ENCODE measurements at places on chromosomes 13 and 19.

GRCh38 chr13:67107979-67108378 lies 122.2 kb downstream of the PCDH9 start:
- DNase-seq, result no peak

DNA sequence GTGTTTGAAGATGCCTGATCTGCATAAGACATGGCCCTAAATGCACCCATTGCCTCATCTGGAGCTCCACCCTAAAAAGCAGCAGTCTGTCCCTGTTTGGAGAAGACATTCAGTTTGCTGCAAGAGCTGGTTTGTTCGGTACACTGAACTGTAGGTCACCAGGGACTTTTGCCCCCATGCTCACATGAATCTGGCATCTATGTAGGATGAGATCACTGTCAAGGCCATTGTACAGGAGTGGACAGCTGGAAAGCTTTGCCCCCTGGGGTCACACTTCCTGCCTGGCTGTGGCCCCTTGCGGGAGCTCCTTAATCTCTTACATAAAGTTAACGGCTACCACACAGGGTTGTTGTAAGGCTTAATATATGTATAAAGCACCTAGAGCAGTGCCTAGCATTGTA lies 73.0 kb downstream of the IPO5 start:
- peak; percentile 42 for DNase-seq

- peak; percentile 21 for DNase-seq
These were observed 73.9 kb downstream of the WTIP start for GRCh38 chr19:34555447-34555846.

DNA sequence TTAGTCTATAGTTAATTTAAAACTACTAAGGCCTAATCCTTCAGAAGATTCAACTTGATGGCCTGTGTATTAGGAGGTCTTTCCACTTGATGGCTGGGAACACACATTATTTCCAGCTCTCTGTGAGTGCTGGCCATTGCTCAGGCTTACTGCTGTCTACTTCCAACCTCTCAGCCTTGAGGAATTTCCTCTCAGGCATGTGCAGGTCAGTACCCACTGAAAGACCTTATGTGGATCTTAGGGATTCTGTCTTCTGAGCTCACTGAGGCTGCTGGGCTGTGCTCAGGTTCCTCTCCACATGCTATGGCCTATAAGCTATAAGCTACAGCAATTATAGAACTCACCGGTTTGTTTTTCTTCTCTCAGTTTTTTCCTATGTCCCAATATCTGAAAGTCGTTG lies 11.6 kb upstream of the UFM1 start:
- DNase-seq, result no peak

DNA sequence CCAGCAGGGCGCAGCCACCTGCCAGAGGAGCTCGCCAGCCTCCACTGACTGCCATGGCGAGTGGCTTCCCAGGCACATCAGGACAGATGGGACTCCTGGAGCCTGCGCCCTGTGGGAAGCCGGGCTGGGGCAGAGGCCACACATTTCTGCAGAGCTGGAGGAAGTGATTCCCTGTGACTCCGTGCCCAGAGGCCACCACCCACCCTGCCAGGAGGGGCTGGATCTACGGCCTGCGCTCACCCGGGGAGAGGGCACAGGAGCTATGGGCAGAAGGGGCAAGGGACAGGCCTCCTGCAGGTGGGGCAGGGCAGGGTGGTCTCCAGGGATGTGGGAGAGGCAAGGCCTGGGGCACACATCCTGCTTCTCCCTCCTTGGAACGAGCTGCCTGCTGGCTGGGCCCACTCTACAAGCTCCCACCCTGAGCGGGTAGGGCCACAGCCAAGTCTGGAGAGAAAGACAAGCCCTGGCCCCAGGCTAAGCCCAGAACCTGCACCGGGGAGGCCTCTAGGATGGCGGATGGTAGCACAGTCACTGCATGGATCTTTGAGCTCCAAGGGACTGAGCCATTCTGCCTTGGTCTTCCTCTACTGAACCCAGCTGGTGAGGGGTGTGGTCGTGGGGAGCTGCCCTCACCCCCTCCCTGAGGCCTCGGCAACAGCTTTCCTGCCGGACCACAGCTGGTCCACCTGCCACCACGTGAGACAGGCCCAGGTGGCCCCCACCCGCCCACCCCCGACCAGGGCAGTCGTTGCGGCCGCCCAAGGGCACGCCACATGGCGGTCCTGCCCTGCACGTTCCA lies 40.6 kb downstream of the CEBPG start:
- no peak for DNase-seq

GRCh38 chr13:54373211-54373610 lies 1344.6 kb downstream of the OLFM4 start:
- DNase-seq, result no peak

- DNase-seq, result peak; percentile 60
These were observed 139.1 kb downstream of the ZNF675 start for GRCh38 chr19:23547816-23548430.

DNA sequence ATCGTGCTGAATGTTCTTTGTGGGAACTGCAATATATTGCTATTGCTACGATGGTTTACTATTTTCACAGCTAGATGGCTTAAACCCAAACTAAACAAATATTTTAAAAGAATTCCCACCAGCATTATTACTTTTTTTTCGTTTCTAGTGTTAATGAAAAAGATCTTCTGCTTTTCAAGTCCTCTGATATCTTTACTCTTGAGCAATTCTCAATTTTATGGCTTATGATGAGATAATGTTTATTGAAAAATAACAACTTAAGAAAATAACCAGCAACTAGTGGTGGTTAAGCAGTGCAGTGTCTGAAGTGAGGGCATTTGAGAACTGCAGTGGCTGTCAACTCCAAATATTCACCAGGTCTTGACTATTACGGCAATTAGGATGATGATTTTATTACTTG lies 360.4 kb downstream of the ENOX1 start:
- no peak for DNase-seq

DNA sequence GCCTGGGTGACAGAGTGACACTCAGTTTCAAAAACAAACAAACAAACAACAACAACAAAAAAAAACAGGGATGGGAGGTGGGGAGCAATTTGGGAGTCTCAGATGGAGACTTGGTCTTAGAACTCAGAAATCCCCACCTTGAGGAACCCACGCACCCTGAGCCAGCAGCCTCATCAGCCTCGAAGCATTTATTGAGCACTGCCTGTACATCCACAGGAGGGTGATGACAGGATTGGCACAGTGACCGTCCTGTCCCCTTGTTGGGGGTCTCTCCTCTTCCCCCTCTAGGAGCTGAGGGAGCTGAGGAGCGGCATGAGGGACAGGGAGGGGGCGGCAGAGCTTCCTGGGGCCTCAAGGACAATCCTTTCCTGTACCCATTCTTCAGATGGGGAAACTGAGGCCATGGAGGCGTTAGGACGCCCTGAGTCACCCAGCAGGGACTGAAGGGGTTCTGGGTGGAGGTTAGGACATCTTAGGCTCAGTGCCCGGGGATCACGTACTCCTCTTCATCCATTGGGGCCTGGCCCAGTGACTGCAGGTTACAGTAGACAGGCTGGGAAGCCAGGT lies 5.6 kb downstream of the GDF15 start:
- DNase-seq, result no peak

- DNase-seq, result peak; percentile 15
These were observed 10.2 kb downstream of the ENOX1 start for GRCh38 chr13:43776501-43777079.
